A549 treated with GW870086 at 1 μM for 4 hours (cell line): ENCODE measurements at places on chromosomes 3 and 15. TPM values are rescaled to one million over a fixed set of nuclear protein-coding genes. Genes with fewer than 3 reads are reported as not detected.

The HYAL3 gene
- total RNA-seq: 6.4 to 11.3 TPM (median 9.6 TPM) in 5 replicates

The A4GNT gene
- total RNA-seq: not detected in 5 replicates

The ARNT2 gene
- total RNA-seq: 13.6 to 18.5 TPM (median 16.2 TPM) in 5 replicates

The C3orf52 gene
- total RNA-seq: 10.4 to 14.0 TPM (median 11.3 TPM) in 5 replicates
